Stimulated activated CD4-positive, alpha-beta T cell treated with anti-CD3 and anti-CD28 coated beads, TNF-alpha, amount 100 ng/mL, for 4 hours (primary cell): ENCODE measurements at places on chromosomes 5 and 9.

- DNase-seq = no peak
Measured at GRCh38 chr5:69083412-69083811, 10.4 kb upstream of the SLC30A5 start.

DNA sequence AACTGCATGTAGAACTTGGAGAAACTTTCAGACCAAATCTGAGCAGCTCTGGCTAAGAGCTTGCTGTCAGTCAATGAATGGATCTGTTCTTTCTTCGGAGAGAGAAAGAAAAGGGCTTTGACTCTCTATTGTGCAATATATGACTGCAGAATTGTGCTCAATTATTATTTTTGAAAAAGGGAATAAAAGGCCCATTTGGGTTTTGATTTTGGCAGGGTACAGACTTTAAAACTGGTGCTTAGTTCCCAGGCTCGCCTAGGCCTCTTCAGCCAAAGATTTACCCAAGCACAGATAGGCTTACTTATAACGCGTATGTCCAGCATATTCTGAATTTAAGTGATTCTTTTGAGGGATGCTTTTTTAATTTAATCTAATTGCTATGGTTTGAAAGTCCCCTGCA lies 59.3 kb downstream of the RETREG1 start:
- no peak for DNase-seq

DNA sequence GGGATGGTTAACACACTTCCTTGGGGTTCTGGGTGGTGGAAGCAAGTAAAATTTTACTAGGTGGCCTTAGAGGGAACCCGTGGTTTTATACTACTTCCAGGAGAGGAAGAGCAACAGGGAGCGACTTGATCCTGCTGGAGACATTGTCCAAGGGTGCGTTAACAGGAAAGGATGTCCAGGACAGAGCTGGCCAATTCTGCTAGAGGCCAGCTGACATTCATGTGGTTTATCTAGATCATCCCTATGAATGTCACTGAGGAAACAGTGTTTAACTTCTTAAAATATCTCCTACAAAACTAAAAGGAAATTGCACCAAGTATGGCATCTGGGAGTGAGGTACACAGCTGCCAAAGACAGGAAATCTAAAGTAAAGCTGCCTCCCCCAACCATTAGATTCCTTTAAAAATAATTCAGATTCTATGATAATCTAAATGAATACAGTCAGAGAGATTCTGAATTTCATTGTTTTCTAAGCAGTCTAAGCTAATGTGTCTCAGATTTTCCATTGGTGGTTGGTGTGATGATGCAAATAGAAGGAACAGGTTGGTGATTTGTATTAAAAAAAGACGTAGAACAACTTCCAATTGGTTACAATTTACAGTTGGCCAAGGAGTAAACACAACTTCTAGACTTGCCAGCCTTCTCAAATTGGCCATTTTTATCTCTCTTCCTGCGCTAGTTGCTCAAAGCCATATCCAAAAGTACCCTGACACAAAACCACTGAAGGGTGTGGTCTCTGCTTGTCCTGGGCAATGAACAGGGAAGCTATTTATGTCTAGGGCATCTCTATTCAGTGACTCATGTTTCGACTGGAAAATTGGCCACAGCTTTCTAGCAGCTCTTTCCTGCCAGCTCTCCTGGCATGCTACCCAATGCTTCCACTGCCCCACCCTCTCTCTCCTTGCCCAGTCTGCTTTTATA lies 574.7 kb upstream of the MEF2C start:
- DNase-seq = no peak

DNA sequence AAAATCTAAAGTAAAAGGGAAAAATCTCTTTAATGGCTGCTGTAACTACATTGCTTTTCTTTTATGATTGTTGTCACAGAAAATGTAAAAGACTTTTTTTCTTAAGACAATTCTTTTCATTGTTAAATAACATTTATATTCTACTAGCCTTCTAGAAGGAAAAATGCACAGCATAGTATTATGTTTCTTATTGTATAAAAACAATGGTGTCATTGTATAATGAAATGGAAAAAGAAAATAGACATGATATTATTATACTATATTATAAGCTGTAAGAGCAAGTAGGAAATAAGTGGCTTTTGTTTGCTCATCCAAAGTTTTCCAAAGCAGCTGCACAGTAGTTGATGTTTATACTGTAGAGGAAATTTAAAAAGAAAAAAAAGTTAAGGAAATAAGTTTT lies 1021.7 kb downstream of the EFNA5 start:
- DNase-seq = no peak

DNA sequence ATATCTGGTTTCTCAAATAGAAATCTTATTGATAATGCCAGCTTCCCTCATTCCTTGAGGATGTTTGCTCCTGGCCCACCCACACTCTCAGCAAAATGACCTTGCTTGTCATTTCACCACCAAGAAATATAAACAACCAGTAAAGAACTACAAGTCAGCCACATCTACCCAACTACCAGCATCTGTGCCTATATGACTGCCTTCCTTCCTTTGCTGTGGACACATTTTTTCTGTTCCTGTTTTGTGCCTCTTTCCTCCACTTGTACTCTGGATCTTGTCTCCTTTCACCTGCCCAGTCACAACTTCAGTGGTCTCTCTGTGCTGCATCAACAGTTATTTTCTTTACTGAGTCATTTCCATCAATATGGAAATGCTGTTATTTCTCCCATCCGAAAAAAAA lies 20.3 kb downstream of the KIF2A start:
- DNase-seq = no peak

DNA sequence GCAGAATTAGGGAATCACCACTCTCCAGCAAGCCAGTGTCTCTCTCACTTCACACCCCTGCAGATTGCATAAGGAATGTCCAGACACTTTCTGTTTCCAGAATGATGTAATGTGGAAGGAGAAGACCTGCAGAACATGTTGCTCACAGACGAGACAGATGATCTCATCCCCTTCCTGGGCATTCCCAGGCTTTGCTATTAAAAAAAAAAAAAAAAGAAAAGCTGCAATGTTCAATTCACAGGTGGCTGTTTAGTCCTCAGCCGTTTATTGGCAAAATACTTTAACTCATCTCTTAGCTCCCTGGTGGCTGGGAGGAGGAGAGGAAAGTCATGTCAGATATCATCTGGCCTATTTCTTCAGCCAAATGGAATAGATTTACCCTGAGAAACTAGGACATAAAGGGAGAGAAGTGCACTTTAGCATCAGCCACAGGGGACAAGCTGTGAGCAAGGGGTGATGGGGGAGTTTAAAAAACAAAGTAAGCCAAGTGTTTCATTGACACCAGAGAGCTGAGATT lies 95.9 kb upstream of the TNC start:
- DNase-seq = no peak

DNA sequence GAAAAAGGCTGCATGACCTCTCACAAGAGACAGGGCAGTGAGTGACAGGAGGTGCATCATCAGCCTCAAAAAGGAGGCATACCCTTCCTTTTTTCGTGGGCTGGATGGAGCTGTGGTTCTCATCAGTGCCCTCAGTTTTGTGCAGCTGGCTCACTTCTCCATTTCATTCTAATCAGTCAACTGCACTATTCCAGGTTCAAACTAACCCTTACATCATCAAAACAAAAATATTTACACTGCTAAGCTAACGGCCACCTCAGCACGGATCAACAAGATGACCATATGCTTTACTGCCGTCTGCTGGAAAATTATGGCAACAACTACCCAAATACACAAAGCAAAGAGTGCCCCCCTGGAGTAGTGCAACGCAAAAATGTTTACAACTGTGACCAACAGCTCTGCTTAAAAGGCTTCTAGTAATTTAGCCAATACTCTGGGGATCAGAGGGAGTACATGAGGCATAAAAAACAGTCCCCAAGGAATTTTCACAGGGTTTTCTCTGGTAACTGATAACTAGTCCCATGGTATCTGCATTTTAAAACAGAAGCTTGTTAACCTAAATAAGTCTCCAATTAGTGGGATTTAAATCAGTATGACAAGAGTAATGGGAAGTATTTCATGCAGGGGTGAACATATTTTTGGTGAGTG lies 10.8 kb downstream of the KCNV2 start:
- DNase-seq = no peak

DNA sequence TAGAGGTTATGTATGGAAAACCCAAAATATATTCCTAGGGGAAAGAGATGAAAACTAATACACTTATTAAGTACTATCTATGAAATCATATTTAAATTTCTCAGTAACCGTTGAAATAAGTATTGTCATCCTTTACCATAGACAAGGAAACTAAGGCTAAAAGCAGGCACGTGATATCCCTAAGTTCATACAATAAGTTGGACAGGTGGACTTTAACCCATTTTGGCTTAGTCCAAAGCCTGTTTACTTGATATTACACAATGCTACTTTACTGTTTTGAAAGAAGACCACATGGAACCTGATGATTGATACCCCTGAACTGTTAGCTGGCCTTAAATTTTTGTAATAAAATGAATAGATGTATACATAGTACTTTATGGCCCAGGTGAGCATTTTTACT lies 3.5 kb downstream of the NFX1 start:
- no peak for DNase-seq

DNA sequence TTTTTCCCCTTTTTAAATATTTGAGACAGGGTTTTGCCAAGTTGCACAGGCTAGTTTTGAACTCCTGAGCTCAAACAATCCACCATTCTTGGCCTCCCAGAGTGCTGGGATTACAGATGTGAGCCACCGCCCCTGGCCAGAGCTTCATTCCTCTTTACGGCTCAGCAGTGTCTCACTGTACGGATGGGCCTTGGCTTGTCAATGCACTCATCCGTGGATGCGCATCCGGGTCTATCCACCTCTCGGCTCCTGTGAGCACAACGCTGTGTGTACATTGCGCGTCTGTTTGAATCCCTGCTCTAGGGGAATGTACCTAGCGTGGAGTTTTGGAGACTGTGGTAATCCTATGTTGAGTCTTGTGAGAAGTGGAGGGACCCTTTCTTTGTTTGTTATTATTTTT lies 10.9 kb upstream of the EGFL7 start:
- DNase-seq = no peak

- DNase-seq = no peak
Measured at GRCh38 chr9:128416014-128416413, 4.6 kb upstream of the CERCAM start.

DNA sequence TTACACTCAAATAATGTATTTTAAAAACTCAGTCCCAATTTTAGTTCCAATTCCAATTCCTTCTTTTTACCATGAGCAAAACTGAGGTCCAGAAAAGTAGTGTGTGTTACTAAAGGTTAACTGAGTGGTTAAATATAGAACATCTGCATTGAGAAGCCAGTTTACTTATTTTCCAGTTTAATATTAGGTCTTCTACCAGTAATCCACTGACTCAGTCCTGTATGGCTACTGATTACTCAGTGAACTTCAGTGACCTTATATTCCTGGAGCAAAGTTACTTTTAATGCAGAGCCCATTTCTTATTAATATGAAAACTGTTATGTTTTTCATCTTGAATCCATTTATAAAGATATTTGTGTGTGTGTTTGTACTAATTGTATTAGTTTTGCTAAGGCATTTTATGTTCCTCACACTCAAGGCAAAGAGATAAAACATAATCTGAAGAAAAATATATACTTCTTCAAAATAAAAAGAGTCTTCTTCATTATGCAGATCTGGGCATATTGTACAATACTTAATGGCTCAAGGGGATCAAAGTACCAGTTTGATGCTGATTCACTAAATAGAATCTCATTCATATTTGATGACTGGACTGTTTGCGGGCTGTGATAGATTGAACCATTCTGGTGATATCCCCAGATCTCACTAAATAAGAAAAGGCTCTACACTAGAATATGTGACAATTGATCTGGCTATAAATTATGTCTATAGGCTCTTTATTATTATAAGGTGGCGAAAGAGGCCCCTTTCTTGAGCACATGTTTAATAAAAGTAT lies 60.8 kb downstream of the DMXL1 start:
- no peak for DNase-seq

- DNase-seq = no peak
Measured at GRCh38 chr9:113618836-113619490, 155.4 kb downstream of the RGS3 start.

GRCh38 chr5:55851675-55851979 lies 470 bp downstream of the IL31RA start:
- DNase-seq = no peak

GRCh38 chr9:28342815-28343338 lies 769.6 kb upstream of the C9orf72 start:
- DNase-seq = no peak

DNA sequence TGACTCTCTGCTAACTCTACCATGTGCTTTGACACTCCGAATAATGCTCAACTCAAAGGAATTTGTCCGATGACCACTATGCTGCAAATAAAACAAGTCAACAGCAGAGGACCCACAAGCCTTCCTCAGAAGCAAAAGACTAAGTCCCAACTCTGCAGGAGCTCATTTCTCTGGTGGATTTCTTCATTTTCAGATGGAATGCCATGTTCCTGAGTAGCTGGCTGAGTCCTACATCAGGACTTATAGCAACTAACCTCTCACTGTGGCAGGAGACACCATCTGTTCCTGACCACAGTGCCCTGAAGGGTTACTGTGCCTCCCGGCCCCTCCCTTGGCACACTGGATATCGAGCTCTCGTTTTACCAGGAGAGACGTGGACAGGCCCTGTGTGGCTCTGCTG lies 20.8 kb downstream of the LHFPL2 start:
- no peak for DNase-seq

DNA sequence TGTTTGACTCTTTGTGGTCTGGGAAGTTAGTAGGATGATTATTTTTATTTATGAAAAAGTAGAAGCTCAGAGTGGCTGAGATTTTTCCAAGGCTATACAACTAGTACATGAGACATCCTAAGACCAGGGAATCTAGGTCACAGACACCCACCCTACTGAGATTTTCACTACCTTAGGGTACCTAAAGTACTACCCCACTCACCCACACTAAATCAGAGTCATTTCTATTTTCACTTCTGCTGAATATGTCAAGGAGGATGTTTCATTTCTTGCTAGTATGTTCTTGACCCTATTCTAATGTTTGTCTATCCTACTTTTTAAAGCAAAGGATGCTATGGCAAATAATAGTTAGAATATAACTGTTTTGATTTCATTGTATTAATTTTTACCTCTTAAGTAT lies 206.0 kb downstream of the ATP10B start:
- DNase-seq = no peak

- DNase-seq = no peak
Measured at GRCh38 chr5:1103505-1104326, 8.1 kb downstream of the SLC12A7 start.

- DNase-seq = no peak
Measured at GRCh38 chr9:122294531-122294930, 29.8 kb downstream of the MRRF start.

GRCh38 chr5:128772356-128772755 lies 192.9 kb upstream of the SLC27A6 start:
- DNase-seq = no peak

DNA sequence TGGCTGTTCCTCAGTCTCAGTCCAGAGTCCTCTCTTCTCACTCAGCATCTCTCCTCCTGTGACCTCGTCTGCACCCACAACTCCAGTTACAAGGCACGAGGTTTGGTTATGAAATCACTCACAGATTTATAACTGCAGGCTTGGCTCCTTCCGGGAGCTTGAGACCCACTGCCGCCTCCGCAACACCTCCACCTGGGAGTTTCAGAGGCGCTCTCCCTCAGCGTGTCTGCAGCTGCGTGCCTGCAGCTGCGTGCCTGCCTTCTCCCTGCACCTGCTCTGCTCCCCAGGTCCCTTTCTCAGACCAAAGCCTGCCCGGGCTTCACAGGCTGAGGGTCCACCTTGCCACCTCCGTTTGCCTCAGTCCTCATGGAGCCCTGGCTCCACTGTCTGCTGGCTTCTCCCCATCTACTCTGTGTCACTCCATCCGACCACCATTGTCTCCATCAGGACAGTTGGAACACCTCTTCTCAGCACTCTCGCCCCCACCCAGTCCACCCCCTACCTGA lies 51.5 kb downstream of the HRH2 start:
- DNase-seq = no peak
